ENCODE measurements at places on chromosomes 3 and 15. TPM values are rescaled to one million over a fixed set of nuclear protein-coding genes. Genes with fewer than 3 reads are reported as not detected.

DPPA2 gene
- not detected for total RNA-seq

KIF7 gene
- total RNA-seq: 2.4 TPM

GPR160 gene
- total RNA-seq: 1.6 TPM

DNA sequence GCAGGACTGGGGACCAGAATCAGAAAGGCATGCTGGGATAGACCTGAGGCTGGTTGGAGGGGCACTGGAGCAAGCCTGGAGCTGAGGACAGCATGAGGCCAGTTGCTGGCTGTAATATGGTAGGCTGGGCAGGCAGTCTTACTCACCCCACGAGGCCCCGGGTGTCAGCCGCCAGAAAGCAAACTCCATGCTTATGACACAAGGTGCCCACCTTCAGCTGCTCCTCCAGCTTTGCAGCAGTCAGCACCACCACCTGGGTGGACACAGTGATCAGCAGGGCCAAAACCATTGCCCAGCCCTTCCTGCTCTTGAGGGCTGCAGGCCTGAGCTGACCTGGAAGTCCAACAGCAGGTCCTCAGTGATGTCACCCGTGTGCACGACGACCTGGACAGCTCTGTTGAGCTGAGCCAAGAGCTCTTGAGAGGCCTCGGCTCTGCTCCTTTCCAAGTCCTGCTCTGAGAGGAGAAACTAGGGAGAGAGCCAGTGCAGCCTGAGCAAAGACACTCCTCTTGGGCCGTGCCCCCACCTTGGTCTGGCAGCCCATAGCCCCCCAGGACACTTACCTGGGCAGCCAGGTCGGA lies 747 bp downstream of the UBA7 start:
- no peak for DNase-seq

DNA sequence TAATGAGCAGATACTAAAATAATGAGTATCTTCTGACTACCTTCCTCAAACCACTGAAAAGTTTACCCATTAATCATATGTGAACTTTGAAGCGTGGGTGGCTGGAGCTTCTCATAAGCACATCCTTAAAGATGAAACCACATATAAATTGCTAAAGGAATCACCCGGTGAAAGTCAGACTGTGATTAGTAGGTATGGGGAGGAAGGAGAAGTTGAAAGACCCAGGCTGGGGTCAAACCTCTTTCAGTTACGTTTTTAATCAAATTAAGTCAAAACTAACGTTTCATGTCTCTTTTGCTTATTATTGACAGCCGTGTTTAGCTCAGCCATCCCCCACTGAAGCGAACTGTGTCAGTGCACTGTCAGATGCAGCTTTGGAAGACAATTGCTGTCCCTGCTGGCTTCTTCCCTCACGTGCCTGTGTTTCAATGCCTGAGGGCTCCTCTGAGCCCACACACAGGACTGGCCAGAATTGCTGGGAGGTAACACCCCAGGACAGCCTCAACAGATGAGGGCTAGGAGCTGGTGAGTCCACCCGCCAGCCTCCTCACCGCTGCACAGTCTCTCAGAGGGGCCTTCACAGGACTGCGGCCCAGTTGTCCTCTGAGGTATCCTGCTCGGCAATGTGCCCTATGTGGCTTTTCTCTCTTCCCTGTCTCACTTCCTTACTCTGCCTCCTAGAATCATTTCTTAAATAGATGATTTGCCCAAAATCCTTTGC lies 29.3 kb upstream of the SH3BP5 start:
- DNase-seq: no peak

GRCh38 chr15:68499620-68500312 lies 67.8 kb upstream of the ITGA11 start:
- DNase-seq: no peak

GRCh38 chr3:139108253-139108969 lies 63.7 kb upstream of the PRR23C start:
- no peak for DNase-seq

DNA sequence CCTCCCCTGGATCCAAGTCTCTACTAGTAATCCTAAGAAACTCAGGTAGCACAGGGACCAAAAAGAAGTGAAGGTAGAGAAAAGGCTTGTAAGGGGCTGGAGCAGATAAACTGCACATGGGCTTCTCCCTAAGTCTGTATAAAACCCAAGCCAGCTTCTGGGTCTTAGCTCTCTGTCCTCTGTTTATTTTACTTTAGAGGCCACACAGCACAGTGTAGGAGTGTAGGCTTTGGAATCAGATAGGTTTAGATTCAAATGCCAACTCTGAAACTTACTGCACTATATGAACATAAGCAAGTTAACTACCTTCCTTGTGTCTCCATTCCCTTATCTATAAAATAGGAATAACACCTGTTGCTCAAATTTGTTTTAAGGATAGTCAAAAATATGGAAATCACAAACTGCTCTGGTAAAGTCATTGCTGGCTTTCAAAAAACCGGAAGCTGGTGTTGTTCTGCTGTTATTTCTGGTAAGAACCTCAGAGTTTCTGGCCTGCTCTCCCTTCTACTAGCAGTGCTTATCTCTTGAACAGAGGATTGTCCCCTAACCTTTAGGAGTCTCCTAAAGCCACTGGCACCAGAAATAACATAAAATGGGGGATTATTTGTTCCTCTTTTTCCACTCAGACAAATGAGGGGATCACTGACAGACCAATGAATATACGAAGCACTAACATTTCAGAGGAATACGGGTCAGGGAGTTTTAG lies 33.8 kb downstream of the PIK3R4 start:
- no peak for DNase-seq

- no peak for DNase-seq
Observed at GRCh38 chr3:14253707-14254382, 75.2 kb downstream of the LSM3 start.

- no peak for DNase-seq
Observed at GRCh38 chr3:55449527-55449926, 37.6 kb downstream of the WNT5A start.

GRCh38 chr3:37861620-37862041 lies at the start of gene CTDSPL:
Gene CTDSPL, plus strand, starts transcription at chr3:37861880. Its CDS starts 320 bp downstream, at chr3:37862200.
- peak; percentile 48 for DNase-seq

- no peak for DNase-seq
Observed at GRCh38 chr15:83287541-83288027, 3.1 kb upstream of the BNC1 start.

- peak; percentile 72 for DNase-seq
Observed at GRCh38 chr3:50194128-50194902, 2.9 kb downstream of the GNAT1 start.

OTOL1 gene
- total RNA-seq: not detected

DNA sequence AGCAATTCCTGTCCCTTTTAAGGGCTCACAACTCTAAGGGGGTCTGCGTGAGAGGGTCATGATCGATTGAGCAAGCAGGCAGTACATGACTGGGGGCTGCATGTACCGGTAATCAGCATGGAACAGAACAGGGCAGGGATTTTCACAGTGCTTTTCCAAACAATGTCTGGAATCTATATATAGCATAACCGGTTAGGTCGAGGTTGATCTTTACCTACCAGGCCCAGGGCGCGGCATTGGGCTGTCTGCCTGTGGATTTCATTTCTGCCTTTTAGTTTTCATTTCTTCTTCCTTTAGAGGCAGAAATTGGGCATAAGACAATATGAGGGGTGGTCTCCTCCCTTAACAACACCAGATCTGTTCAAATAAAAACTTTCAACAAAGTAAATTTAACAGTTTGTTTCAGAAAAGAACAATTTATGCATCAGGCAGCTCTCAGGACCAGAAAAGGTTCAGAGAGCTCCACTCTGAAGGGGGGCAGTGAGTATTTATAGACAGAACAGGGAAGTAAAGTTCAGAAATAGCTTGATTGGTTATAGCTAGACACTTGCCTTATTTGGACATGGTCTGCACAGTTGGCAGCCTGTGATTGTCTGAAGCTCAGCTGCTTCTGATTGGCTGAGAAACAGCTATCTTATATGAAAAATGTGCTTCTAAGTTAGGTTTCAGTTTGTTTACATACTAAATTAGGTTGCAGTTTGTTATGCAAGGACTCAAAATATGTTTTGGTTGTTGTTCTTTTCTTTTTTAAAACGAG lies 17.2 kb upstream of the B4GALT4 start:
- DNase-seq: no peak

GRCh38 chr15:57890878-57891277 lies 174.6 kb downstream of the ALDH1A2 start:
- DNase-seq: no peak

AADACL2 gene
- total RNA-seq: not detected

DNA sequence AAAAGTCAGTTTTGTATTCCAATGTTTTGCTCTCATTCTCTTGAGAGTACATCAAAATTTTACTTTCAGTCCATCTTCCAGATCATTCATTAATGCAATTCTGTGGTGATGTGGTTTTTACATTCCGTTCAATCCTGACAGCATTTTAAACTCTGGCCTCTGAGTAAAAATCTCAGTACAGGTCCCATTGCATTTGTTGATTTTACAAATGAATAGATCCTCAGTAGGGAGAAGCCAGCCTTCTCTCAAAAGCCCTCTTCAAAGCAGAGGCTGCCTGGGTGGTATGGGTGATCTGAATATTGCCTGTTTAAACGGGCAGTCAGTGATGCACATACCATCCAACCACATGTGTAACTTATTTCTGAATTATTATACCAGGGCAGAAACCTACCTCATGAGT lies 72.5 kb upstream of the TSC22D2 start:
- no peak for DNase-seq

TMEM40 gene
- 4.8 TPM for total RNA-seq

GRCh38 chr3:180068023-180068422 lies 31.3 kb upstream of the PEX5L start:
- no peak for DNase-seq

CD96 gene
- total RNA-seq: 2.9 TPM

GOLGA8T gene
- total RNA-seq: 1.4 TPM

DNA sequence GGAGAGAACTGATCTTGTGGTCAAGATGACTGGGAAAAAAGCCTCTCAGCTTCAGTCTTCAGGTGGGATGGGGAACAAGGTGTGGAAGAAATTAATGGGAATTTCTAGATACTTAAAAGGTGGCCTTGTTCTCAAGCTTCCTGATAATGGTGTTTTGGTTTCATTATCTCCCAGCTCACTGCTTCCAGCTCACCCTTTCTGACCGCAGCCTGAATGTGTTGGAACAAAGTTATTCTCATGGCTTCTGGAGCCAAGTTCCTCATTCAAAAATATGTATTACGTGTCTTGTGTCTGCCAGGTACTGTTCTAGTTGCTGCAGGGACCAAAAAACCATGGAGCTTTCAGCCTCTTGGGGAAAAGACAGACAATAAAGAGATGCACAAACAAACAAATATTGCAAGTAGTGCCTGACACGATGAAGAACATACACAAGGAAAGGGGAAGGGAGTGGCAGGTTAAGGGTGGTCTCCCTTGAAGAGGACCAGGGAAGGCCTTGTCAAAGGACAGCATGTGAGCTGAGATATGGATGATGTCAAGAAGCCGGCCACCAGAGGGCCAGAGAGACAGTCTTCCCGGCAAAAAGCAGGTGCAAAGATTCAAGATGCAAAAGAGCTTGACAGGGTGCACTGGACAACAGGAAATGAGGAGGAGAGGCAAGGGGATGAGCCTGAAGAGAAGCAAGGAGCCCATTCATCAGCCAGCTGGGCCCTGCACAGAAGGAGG lies 35.5 kb downstream of the ARRDC4 start:
- no peak for DNase-seq

DNA sequence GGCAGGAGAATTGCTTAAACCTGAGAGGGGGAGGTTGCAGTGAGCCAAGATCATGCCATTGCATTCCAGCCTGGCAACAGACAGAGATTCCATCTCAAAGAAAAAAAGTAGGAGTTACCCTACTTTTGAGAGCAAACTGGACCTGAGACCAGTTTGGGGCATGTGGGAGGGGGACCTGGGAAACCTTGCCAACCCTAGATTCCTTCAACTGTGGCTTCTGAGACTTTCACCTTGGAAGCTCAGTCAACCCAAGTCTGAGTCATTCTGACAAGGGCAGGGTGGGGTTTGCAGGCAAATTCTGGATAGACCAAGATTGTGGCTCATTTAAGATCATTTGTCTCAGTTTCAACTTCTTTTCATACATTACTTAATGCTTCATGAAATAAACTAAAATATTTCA lies 23.8 kb upstream of the SIAH2 start:
- DNase-seq: no peak

GRCh38 chr15:92682741-92683510 lies 27.4 kb upstream of the FAM174B start:
- DNase-seq: no peak

KLHL6 gene
- total RNA-seq: 1.7 TPM

- DNase-seq: no peak
Observed at GRCh38 chr3:27456554-27456953, 27.6 kb downstream of the SLC4A7 start.

DNA sequence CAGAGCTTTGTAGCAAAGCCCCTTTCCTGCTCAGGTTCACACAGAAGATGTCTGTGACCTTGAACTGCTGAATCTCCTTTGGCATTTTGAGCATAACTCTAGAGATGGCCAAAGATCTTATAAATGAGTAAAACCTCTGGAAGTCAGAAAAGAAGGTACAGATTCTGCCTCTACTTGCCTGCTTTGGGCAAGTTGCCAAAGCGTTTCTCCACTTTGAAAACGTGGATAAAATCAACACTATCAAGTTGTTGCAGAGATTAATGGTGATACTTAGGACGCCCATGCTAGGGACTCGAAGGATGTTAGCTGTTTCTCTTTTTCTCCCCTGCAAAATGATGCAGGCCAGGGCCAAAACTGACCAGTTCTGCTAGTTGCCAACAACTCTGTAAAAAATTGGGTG lies 68.0 kb upstream of the CMTM7 start:
- DNase-seq: no peak

GRCh38 chr3:144415492-144415891 lies 443.9 kb downstream of the DIPK2A start:
- no peak for DNase-seq

- DNase-seq: no peak
Observed at GRCh38 chr3:80553211-80553610, 785.4 kb upstream of the ROBO1 start.

GRCh38 chr3:195270079-195270816 lies 711 bp downstream of the XXYLT1 start:
- no peak for DNase-seq

DNA sequence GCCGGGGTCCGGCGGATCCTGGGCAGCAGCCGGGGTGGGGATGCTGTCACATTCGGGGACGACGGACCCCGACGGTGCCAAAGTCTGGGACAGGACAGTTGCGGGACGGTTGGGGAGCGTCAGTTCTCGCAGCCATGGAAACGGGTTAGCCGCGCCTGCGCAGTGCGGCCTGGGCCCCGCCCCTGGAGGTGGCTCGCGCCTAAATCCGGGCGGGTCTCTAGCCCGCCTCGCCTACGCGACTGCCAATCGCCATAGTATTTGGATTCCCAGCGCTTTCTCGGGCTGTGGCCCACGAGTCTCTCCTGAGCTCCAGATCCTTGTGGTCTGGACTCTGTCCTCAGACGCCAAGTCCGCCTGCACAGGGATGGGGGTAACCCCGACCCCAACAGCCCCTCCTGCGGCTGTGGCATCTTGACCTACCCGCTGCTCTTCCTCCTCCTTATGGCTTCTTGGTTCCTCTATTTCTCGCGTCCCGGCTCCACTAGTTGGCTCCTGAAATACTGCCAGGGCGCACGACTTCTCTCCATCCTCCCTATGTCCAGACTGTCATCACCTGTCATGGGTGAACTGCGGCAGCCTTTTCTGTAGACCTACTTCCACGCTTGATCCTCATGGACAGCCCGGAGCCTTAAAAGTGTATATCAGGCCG lies at the start of gene ZMYND10:
Gene ZMYND10 (minus strand): TSS at position 147 of the 649 bp plus-strand sequence. CDS start 153 bp downstream, outside the sequence.
- DNase-seq: peak; percentile 81

- no peak for DNase-seq
Observed at GRCh38 chr3:52805270-52806039, 10.9 kb downstream of the ITIH3 start.
